ENCODE measurements at places on chromosomes 5 and 9.
A peak's percentile ranks its signal among the peaks of the same experiment; 100 is the strongest.

DNA sequence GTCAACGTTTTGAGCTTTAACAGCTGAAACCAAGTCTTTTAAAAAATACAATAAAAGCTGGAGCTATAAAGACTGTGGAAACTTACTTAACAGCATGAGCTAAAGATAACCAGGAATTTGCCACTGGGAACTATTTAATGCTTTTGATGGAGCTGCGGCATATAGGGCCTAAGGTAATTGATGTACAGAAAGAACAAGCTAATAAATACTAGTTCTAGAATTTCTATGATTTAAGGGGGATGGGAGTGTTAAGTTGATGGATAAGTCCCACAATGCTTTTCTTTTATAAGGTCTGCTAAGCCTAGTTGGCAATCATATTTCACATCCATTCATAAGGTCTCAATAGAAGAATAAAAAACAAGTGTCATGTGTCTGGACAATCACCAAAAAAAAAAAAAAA, 334.0 kb upstream of the DMAC1 start:
- no peak for DNase-seq

DNA sequence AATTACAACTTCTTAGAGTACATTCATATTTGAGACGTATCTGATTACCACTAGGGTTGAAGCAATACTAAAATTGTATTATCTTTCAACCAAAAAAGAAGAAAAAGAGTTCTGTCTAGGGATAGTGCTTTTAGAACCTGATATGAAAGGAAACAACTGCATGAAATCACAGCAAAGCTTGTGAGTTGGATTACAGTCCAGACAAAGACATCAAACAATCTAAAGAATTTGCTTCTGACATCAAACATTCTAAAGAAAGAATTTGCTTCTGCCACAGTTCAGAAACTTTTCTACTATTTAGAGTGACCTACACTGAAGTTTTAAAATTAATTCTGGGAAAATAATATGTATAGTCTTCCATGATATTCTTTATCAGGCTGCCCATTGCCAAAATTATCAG, 1141.1 kb upstream of the ACO1 start:
- no peak for DNase-seq

GRCh38 chr9:27276193-27277030, 20.5 kb downstream of the EQTN start:
- peak; percentile 66 for DNase-seq

DNA sequence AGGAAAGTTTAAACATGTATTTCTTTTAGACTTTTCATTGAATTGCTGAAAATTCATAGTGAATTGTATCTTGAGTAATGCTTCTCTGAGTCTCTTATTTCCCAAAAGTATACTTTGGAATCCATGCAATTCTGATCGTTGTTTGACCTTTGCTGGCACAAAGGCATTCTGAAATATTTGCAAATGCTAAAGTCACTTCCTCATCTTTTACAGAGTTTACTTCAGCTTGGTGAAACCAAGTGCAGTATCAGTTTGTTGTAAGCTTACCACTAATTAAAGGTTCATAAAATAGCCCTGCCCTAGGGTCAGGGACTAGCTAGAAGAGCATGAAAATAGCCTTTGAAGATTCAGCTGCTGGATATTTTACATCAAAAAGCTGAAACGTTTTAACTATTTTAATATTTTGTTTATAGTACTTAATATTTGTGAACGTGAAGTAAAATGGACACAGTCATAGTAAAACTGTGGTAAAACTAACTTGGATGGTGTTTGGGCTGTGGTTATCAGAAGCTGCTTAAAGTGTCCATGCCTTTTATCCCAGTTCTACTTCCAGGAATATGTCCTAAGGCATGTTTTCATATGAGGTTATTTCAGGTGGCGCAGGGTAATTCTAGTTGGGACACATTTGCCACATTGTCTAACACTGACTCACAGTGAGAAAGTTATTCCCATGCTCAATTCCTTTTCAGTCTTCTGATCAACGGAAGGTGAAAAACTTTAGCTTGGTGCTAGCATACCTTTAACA, 45.3 kb downstream of the SLC22A5 start:
- DNase-seq, result peak; percentile 65

GRCh38 chr5:138748630-138749081, 4.6 kb upstream of the CTNNA1 start:
- no peak for DNase-seq

DNA sequence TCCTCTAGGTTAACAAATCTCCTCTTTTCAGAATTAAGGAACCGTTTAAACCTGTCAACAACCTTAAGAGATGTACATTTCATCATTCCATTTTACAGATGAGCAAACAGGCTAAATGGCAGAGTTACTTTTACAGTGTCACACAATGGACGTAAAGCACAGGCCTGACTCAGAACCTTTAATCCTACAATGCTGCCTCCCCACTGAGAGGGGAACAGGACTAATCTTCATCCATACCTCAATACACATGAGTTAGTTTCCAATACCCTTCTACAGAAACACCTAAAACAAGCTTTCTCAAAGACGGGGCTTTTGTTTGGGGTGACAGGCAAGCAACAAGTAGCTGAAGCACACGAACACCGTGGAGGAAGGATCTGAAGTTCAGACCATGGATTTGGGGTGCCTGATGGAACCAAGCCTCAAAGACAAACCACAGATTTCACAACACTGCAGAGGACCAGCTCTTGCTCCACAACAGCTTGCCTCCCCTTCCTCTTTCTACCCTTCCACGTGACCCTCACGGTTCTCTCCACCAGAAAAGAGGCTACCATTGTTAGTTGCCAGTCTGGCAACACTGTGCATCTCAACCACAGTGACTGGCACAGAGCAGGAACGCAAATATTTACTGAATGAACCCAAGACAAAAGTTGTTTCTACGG, 1.8 kb downstream of the RNF130 start:
- DNase-seq, result no peak

DNA sequence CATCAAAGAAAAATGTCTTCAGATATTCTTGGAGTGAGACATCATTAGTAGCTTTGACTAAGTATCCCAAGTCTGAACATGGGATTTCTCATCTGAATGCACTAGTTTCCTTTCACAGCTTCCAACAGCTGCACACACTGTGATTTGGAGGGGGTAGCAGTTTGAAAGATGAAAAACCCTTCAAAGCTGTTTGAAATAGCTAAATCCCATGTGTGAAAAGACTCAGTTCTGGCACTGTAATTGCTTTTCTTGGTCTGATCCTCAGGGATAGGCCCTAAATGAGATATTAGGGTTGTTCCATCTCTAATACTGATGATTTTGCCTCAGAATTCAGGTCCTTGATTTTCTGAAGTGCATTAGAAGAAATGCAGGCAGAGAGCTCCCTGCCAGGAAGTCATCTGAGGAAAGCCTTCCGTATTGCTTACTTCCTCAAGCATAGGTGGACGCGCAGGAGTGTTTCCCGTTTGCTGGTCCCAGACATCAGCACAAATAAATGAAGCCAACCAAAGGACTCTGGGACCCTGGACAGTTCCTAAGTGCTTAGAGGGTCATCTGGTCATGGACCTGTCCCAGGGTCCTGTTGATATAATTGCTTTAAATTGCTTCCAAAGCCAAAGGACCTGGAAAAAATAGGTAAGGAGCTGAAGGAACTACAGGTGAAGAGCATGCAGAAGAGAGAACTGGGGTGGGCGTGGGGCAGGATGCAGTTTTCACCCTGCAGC, 25.6 kb upstream of the FRMPD1 start:
- no peak for DNase-seq

DNA sequence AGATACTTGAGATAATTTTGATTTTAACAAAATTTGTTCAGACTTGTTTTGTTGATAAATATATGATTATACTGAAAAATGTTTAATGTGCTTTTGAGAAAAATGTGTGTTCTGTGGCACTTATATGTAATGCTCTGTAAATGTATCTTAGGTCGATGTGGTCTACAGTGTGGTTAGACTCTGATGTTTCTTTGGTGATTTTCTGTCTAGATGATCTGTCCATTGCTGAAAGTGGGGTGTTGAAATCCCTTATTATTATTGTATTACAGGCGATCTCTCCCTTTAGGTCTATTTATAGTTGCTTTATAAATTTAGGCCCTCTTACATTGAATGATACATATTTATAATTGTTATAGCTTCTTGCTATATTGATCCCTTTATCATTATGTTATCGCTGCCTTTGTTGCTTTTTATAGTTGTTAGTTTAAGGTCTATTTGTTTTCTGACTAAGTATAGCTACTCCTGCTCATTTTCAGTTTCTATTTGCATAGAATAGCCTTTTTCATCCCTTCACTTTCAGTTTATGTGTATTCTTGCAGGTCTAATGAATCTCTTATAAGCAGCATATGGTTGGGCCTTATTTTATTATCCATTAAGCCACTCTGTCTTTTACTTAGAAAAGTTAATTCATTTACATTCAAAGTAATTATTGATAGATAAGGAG, 124.3 kb downstream of the MRPS30 start:
- DNase-seq, result no peak

- no peak for DNase-seq
Observed at GRCh38 chr5:77358255-77359205, 133.6 kb downstream of the WDR41 start.

GRCh38 chr5:180633283-180634177, 15.9 kb downstream of the FLT4 start:
- DNase-seq, result no peak

DNA sequence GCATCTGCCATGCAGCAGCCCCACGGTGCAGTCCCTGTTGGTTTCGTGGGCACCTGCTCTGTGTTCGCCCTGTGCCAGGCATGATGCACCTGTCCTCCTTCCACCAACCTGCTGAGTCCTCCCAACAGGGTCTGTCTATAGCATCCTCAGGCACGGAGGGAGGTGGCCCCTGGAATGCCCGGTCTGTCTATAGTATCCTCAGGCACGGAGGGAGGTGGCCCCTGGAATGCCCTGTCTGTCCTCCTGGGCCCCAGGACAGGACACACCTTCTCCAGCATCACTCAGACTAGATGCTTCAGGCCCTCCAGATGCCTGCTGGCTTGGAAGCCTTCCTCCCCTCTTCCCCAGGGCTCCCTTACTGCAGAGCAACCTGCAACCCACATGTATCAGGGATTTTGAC, 9.9 kb upstream of the PHYHD1 start:
- no peak for DNase-seq
